ENCODE measurements at places on chromosomes 1 and 21. TPM values are rescaled to one million over a fixed set of nuclear protein-coding genes. Genes with fewer than 3 reads are reported as not detected.
A peak's percentile ranks its signal among the peaks of the same experiment; 100 is the strongest.

The CA14 gene
- total RNA-seq, result 49.0 TPM

DNA sequence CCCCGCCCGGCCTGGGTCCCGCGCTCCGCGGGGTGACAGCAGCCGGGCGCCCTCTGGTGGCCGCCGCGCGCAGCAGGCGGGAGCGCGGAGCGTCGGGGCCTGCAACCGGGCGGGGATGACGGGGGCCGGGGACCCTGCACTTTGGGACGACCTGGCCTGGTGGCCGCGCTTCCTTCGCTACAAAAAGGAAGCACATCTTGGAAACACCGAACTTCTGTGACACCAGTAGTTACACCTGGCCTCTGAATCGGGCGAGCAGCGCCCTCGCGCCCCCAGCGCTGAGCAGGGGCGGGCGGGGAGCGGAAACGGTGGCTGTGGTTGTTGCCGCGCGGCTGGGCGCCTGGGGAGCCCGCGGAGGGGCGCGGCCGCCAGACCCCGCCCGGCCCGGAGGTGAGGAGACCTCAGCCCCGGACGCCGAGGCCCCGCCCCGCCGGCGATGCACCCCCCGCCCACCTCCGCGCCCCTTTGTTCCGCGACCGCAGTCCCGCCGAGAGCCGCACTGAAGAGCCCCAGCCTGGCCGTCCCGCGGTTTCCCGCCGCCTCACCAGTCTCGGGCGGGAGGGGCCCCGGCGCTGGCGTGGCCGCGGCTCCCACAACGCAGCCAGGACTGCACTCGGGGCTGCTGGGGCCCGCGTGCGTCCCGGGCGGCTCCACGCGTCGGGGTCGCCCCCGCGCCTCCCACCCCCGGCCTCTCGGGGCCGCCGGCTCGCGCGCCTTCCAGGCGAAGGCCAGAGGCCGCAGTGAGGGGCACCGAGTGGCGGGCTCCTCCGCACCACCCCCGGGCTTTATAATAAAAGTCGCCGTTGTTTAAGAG is 59.3 kb downstream of the H3-3A start:
- peak; percentile 79 for ATAC-seq

DNA sequence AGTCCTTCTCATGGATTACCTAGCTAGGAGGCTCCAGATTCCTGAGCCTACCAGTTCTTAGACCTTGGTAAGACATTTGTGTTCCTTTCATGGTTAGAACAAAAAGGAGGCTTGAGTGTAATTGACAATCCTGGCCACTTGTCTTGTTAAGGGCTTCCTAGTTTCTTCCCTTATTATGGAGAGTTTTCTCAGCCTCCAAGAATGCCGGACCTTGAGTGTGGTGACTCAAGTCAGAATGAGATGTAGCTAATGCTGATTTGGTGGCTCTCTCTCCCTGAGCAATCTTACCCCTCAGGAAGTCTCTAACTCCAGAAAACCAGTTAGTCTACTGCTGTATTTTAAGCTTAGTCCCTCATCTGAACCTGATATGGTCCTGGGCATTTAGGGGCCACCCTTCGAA is 14.3 kb downstream of the CHI3L2 start:
- no peak for ATAC-seq

GRCh38 chr1:88935522-88936222 is 44.3 kb upstream of the GTF2B start:
- no peak for ATAC-seq

Measured in motor neuron (in vitro differentiated cells).